ENCODE measurements at places on chromosomes 4 and X.

GRCh38 chr4:129929052-129929451, 833.1 kb downstream of the C4orf33 start:
- peak; percentile 29 for DNase-seq

- no peak for DNase-seq
Measured at GRCh38 chr4:165138843-165139242, 26.2 kb upstream of the TMEM192 start.

GRCh38 chrX:40871385-40872082, 136.2 kb upstream of the MED14 start:
- no peak for DNase-seq

DNA sequence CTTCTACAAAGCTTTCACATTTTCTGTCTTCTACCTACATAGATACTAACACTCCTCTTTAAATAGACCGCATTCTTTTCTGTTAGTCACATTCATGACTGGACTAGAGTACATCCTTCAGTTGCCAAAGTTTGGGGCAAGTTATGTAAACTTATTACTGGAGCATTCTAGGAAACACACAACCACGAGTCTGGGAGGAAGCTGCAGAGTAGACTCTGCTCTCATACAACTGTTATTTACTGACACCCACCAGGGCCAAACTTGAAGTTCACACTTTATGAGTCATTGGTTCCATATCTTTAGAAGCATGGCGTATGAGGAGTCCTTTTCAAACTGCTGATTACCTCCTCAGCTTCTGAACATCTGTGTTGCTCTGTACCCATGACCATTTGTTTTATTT, 87.0 kb downstream of the RNF150 start:
- DNase-seq: no peak

- no peak for DNase-seq
Measured at GRCh38 chr4:30495251-30495650, 224.9 kb upstream of the PCDH7 start.

- DNase-seq: peak; percentile 76
Measured at GRCh38 chrX:10634392-10635161, 14.2 kb upstream of the MID1 start.

Data from HAP-1 (cell line).